ENCODE measurements at places on chromosomes 4 and X.
A peak's percentile ranks its signal among the peaks of the same experiment; 100 is the strongest.

GRCh38 chrX:145910017-145910416 is 92.4 kb downstream of the SLITRK2 start:
- no peak overlapping the region for H3K27ac ChIP-seq
- H3K4me1 ChIP-seq = no peaks in the 10 kb centered on the region
- H3K27me3 ChIP-seq = no peaks in the 10 kb centered on the region
- no peak for DNase-seq
- H3K4me3 ChIP-seq = no peak overlapping the region
- no peaks in the 10 kb centered on the region for H3K36me3 ChIP-seq

- no peaks in the 10 kb centered on the region for H3K36me3 ChIP-seq
- peaks cover 14% of the 10 kb centered on the region for H3K4me1 ChIP-seq
- H3K27me3 ChIP-seq = peaks cover 11% of the 10 kb centered on the region
- H3K27ac ChIP-seq = no peak overlapping the region
- DNase-seq = peak; percentile 61
Observed at GRCh38 chrX:103730147-103730795, 19.6 kb downstream of the TMEM31 start.

DNA sequence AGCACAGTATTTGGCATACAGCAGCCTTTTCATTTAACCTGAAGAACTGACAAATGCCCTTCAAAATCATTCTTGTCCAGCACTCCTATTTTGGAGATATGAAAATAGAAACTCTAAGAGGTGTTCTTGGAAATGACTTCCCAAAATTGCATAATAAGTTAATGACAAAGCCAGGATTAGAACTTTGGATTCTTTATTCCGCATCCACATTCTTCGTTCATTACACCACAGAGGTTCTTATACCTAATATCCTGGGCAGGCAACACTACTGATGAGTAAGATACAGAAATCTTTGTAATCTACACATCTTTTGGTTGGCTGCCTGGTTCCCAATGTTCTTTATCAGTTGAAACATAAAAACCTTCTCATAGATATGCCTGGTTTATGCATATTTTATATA is 5.9 kb downstream of the COL25A1 start:
- no peak overlapping the region for H3K27ac ChIP-seq
- no peaks in the 10 kb centered on the region for H3K36me3 ChIP-seq
- no peak overlapping the region for H3K4me3 ChIP-seq
- H3K4me1 ChIP-seq = no peaks in the 10 kb centered on the region

DNA sequence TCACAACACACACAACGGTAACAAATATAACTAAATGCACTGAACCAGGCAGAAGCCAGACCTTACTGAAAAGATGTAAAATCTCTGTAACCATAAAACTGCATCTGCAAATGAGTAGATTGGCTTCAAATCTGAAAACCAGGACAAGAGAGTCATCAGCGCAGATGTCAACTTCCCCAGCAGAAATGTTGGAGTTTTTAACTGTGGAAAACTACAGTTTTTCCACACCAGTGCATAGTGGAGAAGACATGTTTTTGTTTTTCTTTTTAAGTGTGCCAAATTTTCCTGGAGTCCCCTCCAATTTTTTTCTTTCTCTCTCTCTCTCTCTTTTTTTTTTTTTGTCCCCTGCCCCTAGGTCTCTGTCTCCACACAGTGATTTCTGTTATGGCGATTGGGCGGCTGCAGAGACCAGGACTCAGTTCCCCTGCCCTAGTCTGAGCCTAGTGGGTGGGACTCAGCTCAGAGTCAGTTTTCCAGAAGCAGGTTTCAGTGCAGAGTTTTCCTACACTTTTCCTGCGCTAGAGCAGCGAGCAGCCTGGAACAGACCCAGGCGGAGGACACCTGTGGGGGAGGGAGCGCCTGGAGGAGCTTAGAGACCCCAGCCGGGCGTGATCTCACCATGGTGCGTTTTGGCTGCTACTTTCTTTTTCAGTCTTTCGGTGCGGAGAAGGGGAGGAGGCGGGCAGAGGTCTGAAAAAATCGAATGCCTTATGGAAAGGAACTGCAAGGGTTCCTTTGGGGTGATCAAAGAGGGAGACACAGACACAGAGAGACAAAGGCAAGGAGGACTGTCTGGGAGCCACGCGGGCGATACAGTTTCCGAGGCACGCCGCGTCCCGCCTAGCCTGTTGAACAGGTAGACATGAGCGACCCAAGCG is at the start of gene GUCY1A1:
TSS of gene GUCY1A1 (plus strand) at position 505 of the 878 bp plus-strand sequence. CDS start 30,020 bp downstream, outside the sequence.
- peaks cover 9% of the 10 kb centered on the region for H3K4me1 ChIP-seq
- DNase-seq = peak; percentile 83
- H3K27ac ChIP-seq = peak within 1 kb of the TSS; percentile 39
- no peaks in the 10 kb centered on the region for H3K36me3 ChIP-seq
- H3K4me3 ChIP-seq = peak within 1 kb of the TSS; percentile 85

DNA sequence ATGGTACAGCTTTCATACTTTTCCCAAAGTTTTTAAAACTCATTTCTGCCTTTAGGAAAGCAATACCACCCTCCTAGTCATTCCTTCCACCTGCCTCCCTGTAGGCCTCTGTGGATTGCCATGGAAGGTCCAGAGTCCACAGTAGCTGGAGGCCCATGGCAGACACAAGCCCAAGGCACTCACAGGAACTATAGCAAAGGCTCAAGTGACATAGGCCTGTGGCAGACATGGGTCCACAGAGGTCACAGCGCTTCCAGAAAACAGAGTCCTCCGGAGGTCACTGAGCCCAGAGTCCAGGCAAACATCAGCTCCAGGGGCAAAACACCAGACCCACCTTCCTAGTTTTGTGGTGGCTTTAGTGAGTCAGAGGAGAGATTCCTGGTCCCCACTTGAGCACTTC is 147.6 kb upstream of the ATP6AP2 start:
- DNase-seq = no peak
- no peak overlapping the region for H3K4me3 ChIP-seq
- no peaks in the 10 kb centered on the region for H3K4me1 ChIP-seq
- H3K36me3 ChIP-seq = no peaks in the 10 kb centered on the region
- no peaks in the 10 kb centered on the region for H3K27me3 ChIP-seq

DNA sequence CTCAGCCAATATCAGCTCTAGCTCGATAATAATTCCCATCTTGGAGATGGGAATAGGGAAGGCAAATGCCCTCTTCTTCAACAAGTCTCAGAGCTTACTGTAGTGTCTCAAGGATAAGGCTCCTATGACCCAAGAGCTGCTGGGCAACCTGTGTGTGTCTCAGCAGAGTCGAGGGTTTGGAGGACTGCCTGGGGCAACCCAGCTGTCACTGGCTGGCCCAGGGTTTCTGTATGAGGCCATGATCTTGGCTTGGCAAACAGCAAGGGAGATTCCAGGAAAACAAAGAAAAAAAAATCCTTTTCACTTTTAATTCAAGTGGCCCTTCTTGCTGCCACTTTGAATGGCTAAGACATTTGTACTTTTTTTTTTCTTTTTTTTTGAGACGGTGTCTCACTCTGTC is 34.4 kb downstream of the TMSB4X start:
- H3K27ac ChIP-seq = no peak overlapping the region
- no peak for DNase-seq
- no peaks in the 10 kb centered on the region for H3K27me3 ChIP-seq
- H3K36me3 ChIP-seq = no peaks in the 10 kb centered on the region
- no peak overlapping the region for H3K4me3 ChIP-seq

GRCh38 chr4:17687237-17687857 is 72.9 kb downstream of the MED28 start:
- peak overlapping the region; percentile 93 for H3K27ac ChIP-seq
- no peaks in the 10 kb centered on the region for H3K36me3 ChIP-seq
- H3K4me3 ChIP-seq = no peak overlapping the region
- no peaks in the 10 kb centered on the region for H3K27me3 ChIP-seq
- DNase-seq = no peak

- no peak overlapping the region for H3K27ac ChIP-seq
- H3K36me3 ChIP-seq = no peaks in the 10 kb centered on the region
- H3K4me3 ChIP-seq = no peak overlapping the region
- no peaks in the 10 kb centered on the region for H3K4me1 ChIP-seq
Observed at GRCh38 chr4:23855912-23856605, 33.8 kb downstream of the PPARGC1A start.

GRCh38 chr4:187942968-187943367 is 52.6 kb upstream of the ZFP42 start:
- no peaks in the 10 kb centered on the region for H3K27me3 ChIP-seq
- H3K36me3 ChIP-seq = no peaks in the 10 kb centered on the region
- no peak overlapping the region for H3K4me3 ChIP-seq
- no peak for DNase-seq

GRCh38 chr4:65139998-65140397 is 530.3 kb downstream of the EPHA5 start:
- no peaks in the 10 kb centered on the region for H3K27me3 ChIP-seq
- H3K36me3 ChIP-seq = no peaks in the 10 kb centered on the region
- no peak overlapping the region for H3K27ac ChIP-seq
- no peak overlapping the region for H3K4me3 ChIP-seq

GRCh38 chr4:183797011-183797444 is 108.1 kb upstream of the STOX2 start:
- DNase-seq = no peak
- no peaks in the 10 kb centered on the region for H3K4me1 ChIP-seq
- no peak overlapping the region for H3K27ac ChIP-seq
- peak overlapping the region; percentile 75 for H3K4me3 ChIP-seq

DNA sequence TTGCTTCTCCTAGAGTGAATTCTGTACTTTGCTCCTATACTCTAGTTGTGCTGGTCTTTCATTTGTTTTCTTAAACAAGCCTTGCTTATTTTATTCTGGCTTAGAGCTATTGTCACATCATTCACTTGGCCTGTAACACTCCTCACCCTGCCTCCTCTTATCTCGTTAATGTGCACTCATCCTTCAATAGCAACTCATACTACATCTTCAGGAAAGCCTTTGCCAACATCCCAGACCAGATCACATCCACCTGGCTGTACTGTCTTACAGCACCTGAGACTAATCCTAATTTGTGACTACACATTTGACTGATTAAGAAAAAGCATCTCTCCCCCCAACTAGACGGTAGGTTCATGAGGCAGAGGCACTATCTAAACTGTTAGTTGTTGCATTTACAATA is 80.8 kb downstream of the SLC7A11 start:
- DNase-seq = no peak
- H3K27me3 ChIP-seq = no peaks in the 10 kb centered on the region
- H3K4me1 ChIP-seq = no peaks in the 10 kb centered on the region

DNA sequence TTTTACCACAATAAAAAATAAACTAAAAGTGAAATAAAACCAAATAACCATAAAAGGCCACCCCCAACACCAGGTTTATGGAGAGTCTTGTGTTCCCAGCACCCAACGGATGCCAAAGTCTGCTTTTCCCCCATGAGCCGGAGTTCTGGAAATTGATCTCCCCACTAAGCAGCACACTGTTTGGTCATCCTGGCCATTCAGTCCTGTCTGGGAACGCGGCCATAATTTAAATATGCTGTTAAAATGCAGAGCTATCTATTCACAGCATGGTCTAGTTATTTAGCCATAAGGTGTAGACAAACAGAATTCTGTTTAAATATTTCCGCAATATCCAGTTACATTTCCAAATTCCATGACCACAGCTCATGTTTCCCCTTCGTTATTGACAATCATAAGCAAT is 129.6 kb upstream of the TBL1X start:
- no peaks in the 10 kb centered on the region for H3K4me1 ChIP-seq
- no peak for DNase-seq
- no peaks in the 10 kb centered on the region for H3K27me3 ChIP-seq
- H3K4me3 ChIP-seq = no peak overlapping the region
- no peaks in the 10 kb centered on the region for H3K36me3 ChIP-seq

- peaks cover 11% of the 10 kb centered on the region for H3K4me1 ChIP-seq
- no peaks in the 10 kb centered on the region for H3K27me3 ChIP-seq
- H3K36me3 ChIP-seq = peaks cover 10% of the 10 kb centered on the region
- H3K4me3 ChIP-seq = no peak overlapping the region
- no peak overlapping the region for H3K27ac ChIP-seq
Observed at GRCh38 chr4:139940600-139940999, 213.4 kb downstream of the MAML3 start.
